ENCODE measurements at places on chromosomes 6 and 20. TPM values are rescaled to one million over a fixed set of nuclear protein-coding genes. Genes with fewer than 3 reads are reported as not detected.

RSPO3 gene
- 17.2 TPM for total RNA-seq

TCF21 gene
- total RNA-seq = 0.80 TPM

AK9 gene
- total RNA-seq = 13.8 TPM

ABHD16B gene
- total RNA-seq = not detected

NQO2 gene
- 30.1 TPM for total RNA-seq

NCOA6 gene
- 30.2 TPM for total RNA-seq

WFDC12 gene
- total RNA-seq = not detected

- DNase-seq = no peak
Measured at GRCh38 chr6:136477548-136477947, 72.7 kb downstream of the MAP7 start.

DNA sequence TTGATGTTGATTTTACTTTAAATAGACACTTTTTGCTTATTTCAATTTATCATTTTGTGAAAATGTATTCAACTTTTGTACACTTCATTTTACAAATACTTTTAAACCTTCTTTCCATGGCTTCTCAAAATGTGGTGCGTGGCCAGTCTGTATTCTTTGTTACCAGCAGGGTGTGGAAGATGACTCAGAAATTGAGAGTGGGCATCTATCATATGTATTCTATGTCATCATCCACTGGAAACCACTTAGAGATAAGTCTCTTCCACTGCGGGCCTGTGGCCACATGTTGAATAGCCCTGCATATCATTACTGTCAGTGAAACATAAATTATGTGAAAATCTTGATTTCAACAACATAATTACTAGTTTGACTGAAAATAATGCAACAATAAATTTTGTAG is 52.6 kb upstream of the MC3R start:
- DNase-seq = no peak

GRCh38 chr6:148518511-148519156 is 176.0 kb downstream of the SASH1 start:
- no peak for DNase-seq

- DNase-seq = no peak
Measured at GRCh38 chr6:156587751-156588301, 189.4 kb upstream of the ARID1B start.

DNA sequence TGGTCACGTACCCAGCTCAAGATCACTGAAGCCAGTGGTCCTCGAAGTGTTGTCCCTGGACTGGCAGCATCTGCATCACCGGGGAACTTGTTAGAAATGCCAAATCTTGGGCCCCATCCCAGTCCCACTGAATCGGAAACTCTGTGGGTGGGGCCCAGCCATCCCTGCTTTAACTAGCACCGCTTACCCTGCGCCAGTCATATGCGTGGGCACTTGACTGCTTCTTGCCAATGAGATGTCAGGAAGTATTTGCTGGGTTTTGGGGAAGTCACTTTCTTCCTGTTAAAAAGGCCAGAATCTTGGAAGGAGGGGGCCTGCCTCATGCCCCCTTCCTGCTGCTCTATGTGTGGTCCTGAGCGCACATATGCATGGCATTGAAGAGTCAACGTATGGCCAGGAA is 11.7 kb upstream of the SULF2 start:
- DNase-seq = no peak

DNA sequence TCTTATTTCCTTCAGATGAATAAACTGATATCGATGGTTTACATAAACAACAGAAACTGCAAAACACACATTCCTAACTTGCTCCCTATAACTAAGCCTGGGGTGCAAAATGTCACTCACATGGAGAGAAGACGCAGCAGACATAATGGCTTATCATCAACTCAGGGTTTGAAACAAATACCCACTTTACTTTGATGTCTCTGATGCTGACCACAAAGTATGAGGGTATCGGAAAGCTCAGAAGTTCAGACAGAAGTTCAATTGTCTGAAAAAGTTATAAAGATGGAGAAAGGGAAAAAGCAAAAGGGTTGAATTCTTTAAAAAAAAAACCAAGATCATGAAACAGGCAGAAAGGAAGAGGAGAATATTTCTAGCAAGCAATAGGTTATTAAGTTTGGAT is 102.7 kb downstream of the FOXC1 start:
- no peak for DNase-seq

DNA sequence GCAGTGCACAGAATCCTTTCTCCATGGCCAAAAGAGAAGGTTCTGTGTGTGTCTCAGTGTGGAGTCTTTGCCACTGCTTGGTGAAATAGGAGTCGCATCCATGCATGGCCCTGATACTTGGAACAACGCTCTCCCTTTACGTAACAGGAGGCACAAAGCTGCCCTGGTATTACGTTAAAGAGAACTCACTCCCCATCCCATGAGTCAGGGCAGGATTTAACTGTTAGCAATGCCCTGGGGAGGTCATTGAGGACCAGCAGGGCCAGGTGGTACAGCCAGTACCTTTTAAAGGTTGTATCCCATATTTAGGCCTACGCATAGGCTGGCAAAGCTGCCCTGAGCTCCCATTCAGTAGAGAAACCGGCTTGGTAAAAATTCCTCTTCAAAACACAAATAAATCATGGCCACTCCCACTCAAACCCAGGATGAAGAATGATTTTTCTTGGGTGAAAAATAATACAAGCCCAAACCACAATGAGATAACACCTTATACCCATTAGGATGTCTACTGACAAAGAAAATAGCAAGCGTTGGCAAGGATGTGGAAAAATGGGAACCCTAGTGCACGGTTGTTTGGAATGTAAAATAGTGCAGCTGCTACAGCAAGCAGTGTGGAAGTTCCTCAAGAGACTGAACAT is 37.1 kb downstream of the MYLK4 start:
- no peak for DNase-seq

- DNase-seq = no peak
Measured at GRCh38 chr6:35483490-35483889, 13.4 kb downstream of the TEAD3 start.

DNA sequence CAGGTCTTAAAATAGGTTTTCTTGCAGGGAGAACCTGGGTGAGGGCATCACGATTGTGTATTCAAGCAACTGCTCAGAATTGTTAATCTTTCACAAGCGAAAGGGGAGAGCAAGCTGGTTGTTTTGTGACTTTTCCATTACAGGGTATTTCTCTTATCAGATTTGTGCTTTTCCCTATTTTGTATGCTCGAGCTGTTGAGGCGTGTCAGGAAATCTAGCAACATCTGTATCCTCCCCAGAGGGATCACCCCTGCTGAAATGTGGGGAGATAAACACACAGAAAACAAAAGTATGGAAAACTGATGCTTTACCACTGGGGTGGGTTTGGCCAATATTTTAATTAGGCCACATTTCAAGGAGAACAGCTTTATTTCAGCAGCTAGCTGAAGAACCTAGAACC is 187.0 kb downstream of the DTNBP1 start:
- DNase-seq = no peak

DNA sequence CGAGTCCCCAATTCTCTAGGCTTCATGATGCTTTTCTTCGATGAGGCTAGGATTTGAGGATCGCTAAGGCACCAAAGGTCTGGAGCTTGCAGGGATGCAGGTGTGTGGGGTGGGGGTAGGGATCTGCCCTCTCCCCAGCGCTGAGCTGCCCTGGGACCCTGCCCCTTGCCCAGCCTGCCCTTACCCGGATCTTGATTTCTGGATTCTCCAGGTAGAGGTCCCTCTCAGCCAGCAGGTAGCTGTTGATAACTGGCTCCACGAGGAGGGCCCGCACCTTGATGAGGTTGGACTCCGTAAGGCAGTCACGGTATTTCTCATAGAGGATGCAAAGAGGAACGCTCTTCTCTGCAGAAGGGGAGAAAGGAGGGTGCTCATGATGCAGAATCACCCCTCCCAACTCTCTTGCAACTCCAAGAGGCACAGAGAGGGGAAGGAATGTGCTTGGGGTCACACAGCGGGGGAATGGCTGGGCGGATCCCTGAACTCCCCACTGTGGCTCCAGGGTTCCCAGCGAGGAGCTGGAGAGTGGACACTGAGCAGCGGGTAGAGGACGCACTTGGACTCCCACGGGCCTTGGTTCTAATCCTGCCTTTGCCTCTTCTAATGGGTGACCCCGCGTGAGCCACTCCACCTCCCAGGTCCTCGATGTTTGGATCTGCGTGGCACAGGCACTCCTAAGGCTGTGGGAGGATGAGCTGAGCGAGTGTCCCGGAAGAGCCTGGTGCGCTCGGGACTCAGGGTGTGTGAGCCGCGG is 32.7 kb downstream of the TGM2 start:
- peak; percentile 53 for DNase-seq

- no peak for DNase-seq
Measured at GRCh38 chr6:162690158-162690557, 37.4 kb downstream of the PRKN start.

DNA sequence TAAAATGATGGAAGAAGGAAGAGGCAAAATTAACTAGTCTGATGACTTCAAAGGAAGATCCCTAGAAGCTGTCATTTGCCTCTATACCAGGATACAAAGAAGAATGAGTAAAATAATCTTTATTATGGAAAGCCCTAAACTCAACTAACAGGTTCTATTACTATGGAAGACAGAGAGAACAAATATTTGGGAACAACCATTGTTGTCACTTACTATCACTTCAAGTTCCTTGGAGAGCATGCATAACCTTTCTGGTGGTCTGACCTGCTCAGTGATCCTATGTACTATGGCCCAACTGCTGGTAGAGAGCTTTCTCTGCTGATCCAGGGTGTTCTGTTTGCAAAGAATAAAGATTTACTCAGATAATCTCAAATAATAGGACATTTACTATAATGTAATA is 62.8 kb upstream of the TASP1 start:
- DNase-seq = no peak

GRCh38 chr20:32497589-32498224 is 87.4 kb downstream of the NOL4L start:
- no peak for DNase-seq

GRCh38 chr20:8740265-8740664 is 328.6 kb upstream of the PLCB4 start:
- DNase-seq = no peak

GRCh38 chr20:39111359-39112177 is 149.4 kb downstream of the DHX35 start:
- DNase-seq = no peak
